ENCODE measurements at places on chromosomes 11 and 22.

GRCh38 chr11:104965735-104966134 lies 2.6 kb downstream of the CASP4 start:
- no peak for DNase-seq

DNA sequence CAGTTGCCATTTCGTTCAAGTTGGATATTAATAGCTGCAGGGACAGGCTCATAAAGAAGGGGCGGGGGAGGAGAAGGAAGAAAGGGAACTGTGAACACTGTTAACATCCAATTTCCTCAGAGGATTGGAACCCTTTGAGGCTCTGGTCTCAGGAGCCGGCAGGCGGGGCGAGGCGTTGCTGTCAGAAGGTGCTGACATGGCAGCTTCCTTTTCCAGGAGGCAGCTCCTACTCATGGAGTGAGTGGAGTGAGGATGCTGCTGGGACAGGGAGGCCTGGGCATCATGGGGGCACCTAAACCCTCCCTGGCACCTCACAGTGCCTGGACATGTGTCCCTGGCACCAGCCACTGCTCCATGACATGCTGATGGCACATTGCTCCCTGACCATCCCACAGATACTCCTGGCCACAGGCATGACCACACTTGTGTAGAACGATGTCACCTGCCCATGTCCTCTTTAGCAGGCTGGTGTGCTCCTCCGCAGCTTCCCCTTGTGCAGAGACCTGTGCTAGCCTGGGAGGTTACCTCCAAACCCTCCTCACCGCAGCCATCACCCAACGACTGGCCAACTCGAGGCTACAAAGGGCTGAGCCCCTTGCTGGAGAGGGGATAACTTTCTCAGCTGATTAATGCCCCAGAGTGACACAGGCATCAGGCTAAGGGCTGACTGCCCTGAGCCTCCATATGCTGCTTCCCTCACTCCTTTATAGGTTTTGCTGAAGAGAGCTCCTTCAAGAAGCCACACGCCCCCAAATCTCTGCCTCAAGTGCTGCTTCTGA lies 79.6 kb upstream of the NECTIN1 start:
- no peak for DNase-seq

DNA sequence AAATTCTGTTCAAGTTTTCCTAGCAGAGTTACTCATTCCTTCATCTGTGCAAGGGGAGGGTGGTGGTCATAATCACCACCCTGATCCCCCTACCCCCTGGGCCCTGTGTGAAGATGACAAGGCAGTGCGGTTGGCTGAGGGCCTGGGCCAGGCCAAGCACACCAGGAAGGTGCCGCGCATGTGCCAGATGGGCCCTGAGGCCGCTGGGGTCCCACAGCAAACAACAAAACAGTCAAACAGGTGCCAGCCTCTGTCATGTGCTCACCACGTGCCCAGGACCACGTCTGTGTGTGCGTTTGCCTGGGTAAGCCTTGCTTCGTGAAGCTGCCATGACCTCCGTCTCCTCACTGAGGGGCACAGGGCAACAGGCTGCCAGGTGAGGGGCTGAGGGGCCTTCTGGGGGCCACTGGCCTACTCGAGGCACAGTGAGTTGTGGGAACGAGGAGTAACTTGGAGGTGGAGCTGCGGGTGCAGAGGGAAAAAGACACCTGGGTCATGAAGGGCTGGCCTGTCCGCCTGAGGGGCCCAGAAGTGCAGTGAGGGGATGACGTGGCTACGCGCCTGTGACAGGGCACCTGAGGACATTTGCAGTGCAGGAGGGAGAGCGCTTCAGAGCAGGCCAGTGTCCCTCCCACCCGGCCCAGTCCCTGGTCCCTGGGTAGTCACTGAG lies 25.8 kb downstream of the RSPH14 start:
- DNase-seq, result no peak

GRCh38 chr11:68651208-68651984 lies 32.9 kb upstream of the GAL start:
- DNase-seq, result no peak

DNA sequence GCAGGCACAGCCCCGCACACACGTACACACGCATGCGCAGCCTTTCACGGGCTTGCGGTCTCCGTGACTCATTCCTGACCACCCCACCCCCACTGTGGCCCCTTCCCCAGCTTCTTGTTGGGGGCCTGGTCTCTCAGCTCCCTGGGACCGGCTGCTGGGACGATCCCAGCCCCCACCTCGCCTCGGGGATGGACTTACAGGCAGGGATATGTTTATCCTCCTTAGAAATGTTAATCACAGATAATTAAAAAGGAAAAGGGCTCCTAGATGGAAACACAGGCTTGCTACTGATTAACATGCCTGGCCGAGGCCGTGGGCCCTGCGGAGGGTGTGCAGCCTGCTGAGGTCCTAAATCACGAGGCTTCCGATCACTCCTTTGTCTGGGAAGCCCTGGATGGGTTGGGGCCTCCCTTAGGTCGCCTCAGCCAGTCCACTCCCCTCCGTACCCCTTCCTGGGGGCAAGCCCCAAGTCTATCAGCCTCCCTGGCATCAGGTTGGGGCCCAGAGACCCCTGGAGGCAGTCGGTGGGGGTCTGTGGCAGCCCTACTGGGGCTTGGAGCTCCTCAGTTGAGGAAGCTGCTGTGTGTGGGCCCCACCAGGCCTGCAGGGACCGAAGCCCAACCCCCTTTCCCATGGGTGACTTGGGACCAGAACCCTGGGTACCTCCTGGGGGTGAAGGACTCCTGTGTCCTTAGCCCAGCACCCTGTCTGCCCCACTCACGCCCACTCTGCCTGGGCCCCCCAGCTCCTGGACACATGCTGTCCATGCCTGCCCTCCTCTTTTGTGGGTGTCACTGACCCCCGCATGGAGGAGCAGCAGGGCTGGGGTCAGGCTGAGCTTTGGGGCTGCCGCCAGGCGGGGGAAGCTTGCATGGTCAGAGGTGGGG lies 20.6 kb downstream of the TSPAN4 start:
- DNase-seq, result no peak

- DNase-seq, result no peak
Measured at GRCh38 chr11:45267652-45268299, 18.4 kb downstream of the SYT13 start.

- DNase-seq, result no peak
Measured at GRCh38 chr11:100625041-100625440, 62.0 kb upstream of the ARHGAP42 start.

DNA sequence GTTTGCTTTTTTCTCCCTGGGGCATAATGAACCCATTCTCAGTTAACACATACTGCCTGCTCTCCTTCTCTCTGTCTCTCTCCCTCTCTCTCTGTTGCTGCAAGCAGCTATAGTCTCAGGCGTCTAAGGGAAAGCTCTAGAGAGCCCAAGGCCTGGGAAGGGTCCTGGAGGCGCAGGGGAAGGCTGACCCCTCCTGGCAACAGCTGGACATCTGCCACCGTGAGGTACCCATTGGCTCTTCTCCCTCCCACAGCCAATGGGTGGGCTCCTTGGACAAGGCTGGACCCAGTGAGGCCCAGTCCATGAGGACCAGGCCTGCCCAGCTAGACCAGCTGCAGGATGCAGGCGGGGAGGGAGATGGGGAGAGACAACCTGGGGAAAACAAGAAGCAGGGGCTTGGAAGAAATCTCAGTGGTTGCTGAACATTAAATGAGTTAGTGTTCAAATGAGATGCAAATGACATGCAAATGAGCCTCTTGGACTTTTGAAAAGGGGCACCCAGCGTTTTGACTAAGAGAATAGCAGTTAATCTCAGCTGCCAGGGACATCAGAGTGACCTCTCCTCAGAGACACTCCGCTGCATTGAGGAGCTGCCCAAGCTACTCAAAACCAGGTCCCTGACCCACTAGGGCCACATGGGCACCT lies 349.7 kb downstream of the BUD13 start:
- no peak for DNase-seq

GRCh38 chr22:39515266-39516050 lies 4.9 kb upstream of the ATF4 start:
- no peak for DNase-seq

- no peak for DNase-seq
Measured at GRCh38 chr11:75344761-75345454, 6.6 kb downstream of the ARRB1 start.

GRCh38 chr11:1382831-1383607 lies 6.7 kb upstream of the BRSK2 start:
- peak; percentile 86 for DNase-seq

GRCh38 chr11:127640561-127641451 lies 640.2 kb upstream of the KIRREL3 start:
- peak; percentile 15 for DNase-seq

DNA sequence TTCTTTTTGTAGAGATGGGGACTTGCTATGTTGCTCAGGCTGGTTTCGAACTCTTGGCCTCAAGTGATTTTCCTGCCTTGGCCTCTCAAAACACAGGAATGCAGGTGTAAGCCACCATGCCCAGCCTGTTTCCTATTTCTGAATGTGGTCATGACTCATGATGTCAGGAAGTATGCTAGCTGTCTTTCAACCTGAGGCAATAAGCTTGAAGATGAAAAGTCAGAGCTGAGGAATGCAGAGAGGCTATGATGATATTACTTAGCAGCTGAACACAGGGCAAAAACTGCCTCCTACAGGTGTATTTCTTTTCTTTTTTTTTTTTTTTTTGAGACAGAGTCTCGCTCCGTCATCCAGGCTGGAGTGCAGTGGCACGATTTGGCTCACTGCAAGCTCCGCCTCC lies 9.0 kb upstream of the NUCB2 start:
- DNase-seq, result no peak
